ENCODE measurements at places on chromosomes 6 and 20. TPM values are rescaled to one million over a fixed set of nuclear protein-coding genes. Genes with fewer than 3 reads are reported as not detected.

DNA sequence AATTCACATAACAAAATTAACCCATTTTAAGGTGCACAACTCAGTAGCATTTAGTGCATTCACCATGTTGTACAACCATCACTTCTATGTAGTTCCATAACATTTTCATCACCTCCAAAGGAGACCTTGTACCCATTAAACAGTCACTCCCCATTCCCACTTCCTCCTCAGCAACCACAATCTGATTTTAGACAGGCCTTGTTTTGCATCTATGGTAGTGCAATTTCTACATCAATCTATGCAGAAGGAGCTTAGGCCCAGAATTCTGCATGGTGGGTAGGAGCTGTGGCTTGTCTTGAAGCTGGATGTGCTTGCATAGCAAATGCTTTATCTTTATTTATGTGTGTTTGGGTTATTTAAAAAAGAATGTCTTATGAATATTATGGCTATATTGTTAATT, 13.5 kb upstream of the HLA-DQA1 start:
- no peak for DNase-seq

DNA sequence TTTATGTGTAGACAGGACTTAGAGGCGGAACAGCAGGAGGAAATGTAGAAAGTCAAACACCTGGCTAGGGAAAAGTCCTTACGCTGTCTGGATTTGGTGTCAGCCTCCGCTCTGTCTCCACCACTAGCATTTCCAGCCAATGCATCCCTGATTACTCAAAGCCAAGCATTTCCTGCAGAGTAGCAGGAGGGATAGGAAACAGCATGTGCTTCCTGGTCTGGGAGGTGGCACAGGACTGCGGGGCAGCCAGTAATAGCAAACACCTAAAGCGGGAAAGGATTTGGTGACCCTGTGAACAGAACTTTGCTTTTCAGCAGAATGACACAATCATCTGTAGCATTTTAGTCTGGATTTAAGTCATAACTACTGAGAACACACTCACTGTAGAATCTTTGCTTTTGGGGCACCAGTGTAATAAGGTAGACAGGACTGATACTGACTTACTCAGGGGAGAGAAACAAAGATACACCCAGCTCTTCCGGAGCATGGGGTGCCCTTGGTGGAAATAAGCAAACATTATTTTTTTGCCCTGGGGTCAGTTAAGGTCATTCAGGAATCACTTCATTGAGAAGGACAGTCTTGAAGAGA, 133.3 kb upstream of the AHI1 start:
- no peak for DNase-seq

DNA sequence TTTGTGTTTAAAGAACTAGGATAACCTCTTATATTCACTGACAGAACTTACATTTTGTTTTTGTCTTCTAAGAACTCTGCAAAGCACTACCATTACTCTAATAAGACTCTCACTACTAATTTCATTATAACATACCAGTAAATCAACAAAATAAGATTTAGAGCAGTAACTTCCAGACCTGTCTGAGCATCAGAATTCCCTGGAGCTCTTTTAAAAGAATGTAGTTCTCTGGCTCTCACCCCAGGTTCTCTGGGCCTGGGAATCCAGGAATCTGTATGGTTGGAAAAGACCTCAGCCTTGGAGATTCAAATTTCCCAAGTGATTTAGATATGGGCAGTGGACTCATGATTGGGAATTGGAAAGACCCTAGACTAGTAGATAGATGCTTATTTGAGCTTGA, 89.4 kb downstream of the JAG1 start:
- DNase-seq = no peak

- no peak for DNase-seq
These were observed 29.3 kb upstream of the PRDM1 start for GRCh38 chr6:106056746-106057390.

GRCh38 chr6:5126214-5126613, 41.1 kb downstream of the PPP1R3G start:
- no peak for DNase-seq

The BCAS1 gene
- total RNA-seq = not detected

Data from body of pancreas (tissue), 4 donors.